ENCODE measurements at places on chromosomes 1 and 21. TPM values are rescaled to one million over a fixed set of nuclear protein-coding genes. Genes with fewer than 3 reads are reported as not detected.

DNA sequence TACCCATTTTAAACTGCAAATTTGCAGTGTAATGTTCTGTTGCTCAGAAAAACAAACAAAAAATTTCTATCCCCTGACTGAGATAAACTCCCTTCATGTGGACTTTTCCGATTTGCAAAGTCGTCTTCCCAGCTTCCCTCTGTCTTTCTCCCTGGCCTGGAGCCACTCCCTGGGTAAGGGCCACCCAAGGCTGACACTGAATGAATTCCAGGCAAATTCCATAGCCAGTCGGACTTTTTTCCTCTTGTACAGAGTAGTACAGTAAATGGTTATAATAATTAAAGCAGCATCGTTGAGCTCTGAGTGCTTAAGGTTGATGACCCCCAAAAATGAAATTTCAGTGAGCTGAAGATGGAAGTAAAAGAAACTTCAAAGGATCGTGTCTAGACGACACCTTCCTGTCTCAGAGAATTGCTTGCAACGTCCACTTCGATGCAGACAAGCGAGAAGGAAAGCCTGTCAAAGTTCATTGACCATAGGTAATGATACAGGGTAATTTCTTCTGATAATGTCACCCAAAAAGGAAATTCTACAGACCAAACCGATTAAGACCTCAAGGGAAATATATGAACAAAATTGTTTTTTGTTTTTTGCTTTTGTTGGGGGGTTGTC, 33.6 kb upstream of the LHX8 start:
- no peak for DNase-seq

DNA sequence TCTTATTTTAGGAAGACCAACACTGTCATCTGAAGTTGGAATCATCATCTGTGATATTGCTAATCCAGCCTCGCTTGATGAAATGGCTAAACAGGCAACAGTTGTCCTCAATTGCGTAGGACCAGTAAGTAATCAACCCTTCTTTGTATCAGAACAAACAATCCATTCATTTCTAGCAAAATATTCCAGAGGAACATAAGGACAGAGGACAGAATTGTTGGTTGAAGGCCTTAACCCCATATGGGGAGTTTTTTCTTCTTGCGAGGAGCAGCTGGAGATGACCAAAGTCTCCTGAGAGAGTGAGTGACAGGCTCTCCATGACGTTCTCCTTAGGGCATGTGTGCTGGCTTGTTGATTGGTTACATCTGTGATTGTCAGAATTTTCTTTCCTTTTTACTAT, 2.7 kb downstream of the SCCPDH start:
- DNase-seq = no peak

- DNase-seq = no peak
Measured at GRCh38 chr1:87062687-87063086, 148.3 kb downstream of the HS2ST1 start.

- no peak for DNase-seq
Measured at GRCh38 chr1:29365906-29366670, 129.8 kb downstream of the PTPRU start.

DNA sequence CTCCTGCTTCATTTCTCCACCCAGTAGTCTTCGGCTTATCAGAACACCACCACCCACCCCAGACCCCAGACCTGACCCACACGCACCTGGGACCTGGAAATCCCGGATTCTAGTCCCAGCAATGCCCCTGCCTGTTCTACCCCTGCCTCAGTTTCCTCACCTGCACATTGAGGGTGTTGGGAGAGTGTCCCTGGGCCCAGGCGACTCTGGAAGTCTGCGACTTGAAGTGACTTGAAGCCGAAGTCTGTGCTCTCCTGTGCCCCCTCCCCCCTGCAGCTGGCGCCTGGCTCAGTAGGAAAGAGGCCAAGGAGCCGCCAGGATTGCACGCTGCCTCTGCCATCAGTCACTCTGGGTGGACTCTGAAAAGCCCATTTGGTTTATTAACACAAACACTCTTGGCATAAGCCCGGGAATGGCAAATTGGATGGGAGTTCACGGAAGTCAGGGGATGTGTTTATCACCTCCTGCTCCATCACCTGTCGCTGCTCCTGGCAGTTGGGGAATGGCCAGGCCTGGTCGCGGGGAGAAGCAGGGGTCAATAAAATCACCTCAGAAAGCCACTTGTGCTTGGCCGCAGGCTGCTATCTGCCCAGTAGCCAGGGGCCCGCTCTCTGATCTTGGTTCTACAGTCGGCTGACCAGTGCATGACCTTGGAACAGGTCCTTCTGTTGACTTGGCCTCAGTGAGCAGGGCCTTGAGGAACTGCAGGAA, 132.7 kb downstream of the ACTL8 start:
- no peak for DNase-seq

DNA sequence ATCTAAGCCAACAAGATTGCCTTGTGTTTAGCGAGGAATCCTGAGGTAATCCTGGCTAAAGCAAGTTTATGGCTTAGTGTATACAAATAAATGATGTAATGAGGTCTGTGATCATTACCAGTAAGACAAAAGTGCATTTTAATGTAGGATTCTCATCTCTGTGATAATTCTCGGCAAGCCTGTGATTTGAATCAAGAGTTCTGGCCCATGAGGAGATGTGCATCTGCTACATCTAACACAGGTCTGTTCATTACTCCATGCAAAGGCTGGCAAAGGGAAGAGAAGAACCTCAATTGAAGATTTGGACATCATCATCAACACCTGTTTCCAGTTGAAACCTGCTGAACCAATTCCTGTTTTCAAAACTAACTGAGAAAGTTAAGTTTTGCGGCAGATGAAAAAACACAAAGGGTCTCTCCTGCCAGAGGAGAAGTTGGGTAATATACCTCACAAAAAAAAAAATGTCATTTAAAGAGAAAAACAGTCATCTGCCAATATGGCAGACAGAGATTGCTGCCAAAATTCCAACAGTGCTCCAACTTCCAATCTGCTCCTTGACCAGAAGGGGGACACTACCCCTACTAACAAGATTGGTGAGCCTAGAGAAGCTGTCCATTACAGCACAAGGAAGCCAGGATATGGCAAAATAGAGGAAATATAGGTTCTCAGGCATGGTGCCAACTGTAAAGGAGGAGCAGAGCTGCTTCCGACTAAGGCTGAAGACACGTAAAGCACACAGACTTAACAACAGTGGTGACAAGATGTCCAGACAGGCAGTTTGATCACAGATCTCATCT, 453.7 kb downstream of the TTLL7 start:
- DNase-seq = no peak

- no peak for DNase-seq
Measured at GRCh38 chr1:165481820-165482532, 37.0 kb upstream of the RXRG start.

- DNase-seq = no peak
Measured at GRCh38 chr1:205812271-205812877, 624 bp downstream of the SLC41A1 start.

DNA sequence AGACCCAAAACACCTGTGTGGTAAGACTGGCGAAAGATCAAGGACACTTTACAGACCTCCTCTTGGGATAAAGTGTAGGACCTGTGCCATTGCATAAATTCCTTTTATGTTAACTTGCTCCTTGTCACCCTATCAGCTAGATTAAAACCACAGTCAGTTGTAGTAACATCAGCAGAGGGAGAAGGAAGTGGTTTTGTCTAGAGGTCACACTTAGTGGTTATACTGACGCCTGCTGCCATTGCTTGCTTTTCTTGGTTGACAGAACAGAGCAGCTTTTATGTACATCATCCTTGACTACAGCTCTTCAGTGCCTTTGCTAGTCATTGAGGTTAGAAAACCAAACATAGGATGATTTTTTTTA, 101.4 kb downstream of the PBX1 start:
- peak; percentile 54 for DNase-seq

DNA sequence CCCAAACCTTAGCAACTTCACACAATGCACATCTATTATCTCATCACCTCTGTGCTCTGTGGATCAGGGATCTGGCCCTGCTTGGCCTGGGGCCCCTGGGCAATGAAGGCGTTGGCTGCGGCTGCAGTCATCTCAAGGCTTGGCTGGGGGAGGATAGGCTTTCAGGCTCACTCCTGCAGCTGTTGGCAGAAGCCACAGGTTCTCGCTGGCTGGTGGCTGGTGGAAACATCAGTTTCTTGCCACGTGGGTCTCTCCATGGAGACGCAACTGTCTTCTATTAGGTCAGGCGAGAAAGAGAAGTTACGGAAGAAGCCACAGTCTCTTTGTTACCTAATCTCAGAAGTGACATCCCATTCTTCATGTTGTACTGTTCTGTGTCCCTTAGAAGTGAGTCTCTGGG, 3.6 kb upstream of the NPPA start:
- no peak for DNase-seq

GRCh38 chr1:156948708-156949107, 28.3 kb downstream of the LRRC71 start:
- no peak for DNase-seq

GRCh38 chr1:70487910-70488665, 77.0 kb downstream of the CTH start:
- DNase-seq = peak; percentile 36

GRCh38 chr1:78919150-78919549, 87.4 kb downstream of the ADGRL4 start:
- no peak for DNase-seq

- DNase-seq = no peak
Measured at GRCh38 chr1:193102662-193103061, 2.6 kb downstream of the GLRX2 start.

GRCh38 chr1:117067533-117068370, 7.6 kb downstream of the TTF2 start:
- peak; percentile 49 for DNase-seq

- DNase-seq = no peak
Measured at GRCh38 chr1:183886853-183887252, 81.9 kb downstream of the RGL1 start.

DNA sequence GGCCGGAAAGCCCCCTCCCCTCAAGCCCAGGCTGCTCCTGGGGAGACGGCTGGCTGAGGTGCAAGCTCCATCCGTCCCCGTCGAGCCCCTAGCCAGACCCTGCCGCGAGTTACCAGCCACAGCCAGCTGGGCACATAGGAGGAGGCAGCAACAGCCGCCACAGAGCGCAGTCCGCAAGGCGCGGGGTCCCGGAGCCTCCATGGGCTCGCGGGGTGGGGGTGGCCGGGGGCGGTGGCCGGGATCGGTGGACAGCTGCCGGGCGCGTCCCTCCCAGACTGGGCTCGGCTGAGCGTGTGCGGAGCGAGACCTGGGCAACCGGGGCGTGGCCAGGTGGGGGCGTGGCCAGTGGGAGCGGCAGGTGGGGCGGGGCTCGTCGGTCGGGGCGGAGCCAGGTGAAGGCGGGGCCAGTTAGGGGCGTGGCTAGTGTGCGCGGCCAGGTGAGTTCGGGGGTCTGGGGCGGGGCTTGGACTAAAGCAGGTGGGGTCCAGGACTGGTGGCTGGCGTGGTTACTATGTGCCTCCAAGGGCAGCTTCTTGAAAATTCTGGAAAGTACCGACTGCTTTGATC, at the start of gene CD164L2:
CD164L2 (minus strand) TSS at position 295 of the 567 bp plus-strand sequence; CDS start at position 201, 94 bp downstream.
- peak; percentile 39 for DNase-seq

DNA sequence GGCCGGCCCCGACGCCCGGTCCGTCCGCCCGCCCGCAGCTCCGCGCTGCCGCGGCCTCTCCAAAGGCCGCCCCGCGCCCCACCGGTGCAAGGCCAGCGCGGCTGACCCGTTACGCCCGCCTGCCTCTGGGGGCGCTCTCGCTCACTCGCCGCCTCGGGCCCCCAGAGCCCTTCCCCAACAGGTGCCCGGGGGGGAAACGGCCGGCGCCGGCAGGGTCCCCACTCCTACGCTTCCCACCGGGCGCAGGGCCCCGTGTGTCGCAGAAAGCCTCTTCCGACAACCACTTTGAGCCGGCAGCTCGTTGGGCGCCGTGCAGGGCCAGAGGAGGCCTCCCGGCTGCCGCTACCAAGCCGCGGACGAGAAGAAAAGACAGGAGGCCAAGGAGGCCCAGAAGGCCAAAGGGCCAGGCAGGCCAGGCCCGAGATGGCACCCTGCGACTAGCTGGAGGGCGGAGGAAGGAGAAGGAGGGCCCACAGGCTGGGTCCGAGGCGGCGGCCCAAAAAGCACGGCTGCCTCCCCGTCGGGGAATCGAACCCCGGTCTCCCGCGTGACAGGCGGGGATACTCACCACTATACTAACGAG, 64.9 kb upstream of the FCGR2A start:
- DNase-seq = peak; percentile 59

- DNase-seq = no peak
Measured at GRCh38 chr1:32398401-32398800, 4.2 kb upstream of the BSDC1 start.

GRCh38 chr1:232178191-232178590, 451.7 kb downstream of the SIPA1L2 start:
- DNase-seq = no peak

DNA sequence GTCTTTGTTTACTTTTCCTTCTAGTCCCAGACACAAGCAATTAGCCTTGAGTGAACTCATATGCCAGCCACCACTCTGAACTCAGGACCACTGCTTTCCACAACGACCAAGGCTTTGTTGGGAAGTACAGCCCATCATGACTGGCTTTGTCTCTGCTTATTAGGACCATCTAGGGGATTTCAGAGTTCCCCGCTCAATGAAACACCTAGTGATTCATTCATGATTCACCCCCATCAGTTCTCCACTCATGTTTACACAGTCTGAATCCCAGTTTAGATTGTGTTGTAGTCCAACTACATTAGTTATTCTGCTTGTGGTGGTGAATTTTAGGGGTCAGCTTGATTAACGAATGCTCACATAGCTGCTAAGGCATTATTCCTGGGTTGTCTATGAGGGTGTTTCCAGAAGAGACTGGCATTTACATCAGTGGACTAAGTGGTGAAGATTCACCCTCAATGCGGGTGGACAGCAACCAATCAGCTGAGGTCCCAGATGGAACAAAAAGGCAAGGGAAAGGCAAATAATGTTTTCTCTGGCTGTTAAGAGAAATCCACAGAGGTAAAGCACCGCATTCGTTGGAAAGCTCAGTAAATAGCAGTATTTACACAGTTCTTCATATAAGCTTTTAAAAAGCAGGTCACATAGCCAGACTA, 122.7 kb downstream of the RGS21 start:
- DNase-seq = no peak

- no peak for DNase-seq
Measured at GRCh38 chr1:184297244-184297750, 89.5 kb upstream of the C1orf21 start.

- DNase-seq = peak; percentile 74
Measured at GRCh38 chr1:153540394-153541361, at the start of gene S100A5. TSS of gene S100A5 (minus strand) at chr1:153540934. CDS start at chr1:153540191, 743 bp downstream.

DNA sequence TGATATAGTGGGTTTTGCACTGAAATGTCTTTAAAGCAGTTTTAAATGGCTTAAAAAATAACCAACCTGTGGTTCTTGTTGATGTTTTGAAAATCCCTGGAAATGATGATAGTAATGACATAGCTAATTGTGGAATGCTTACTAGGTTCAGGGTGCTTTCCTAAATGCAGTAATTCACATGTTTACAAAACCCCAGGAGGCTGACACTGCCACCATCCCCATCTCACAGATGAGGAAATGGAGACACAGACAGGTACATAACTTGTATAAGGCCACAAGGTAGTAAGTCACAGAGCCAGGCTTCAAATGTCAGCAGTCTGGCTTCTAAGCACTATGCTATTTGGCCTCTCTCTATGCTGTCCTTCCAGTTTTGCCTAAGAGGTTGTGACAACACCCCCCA, 40.6 kb downstream of the C8B start:
- DNase-seq = no peak

GRCh38 chr1:116712510-116712909, 41.7 kb upstream of the CD2 start:
- no peak for DNase-seq

- DNase-seq = no peak
Measured at GRCh38 chr1:234265861-234266260, 107.4 kb upstream of the COA6 start.

- DNase-seq = no peak
Measured at GRCh38 chr1:81998165-81998564, 197.4 kb downstream of the ADGRL2 start.

Gene EPHA8
- not detected for total RNA-seq

Gene PEAR1
- 0.15 TPM for total RNA-seq

Gene BEND5
- total RNA-seq = 2.5 TPM

Gene LEMD1
- 0.64 TPM for total RNA-seq

Gene HENMT1
- 22.7 TPM for total RNA-seq

Gene RAP1GAP
- total RNA-seq = 0.17 TPM
